ENCODE measurements at places on chromosomes 3 and 15.

- peak; percentile 72 for DNase-seq
These were observed 27.1 kb upstream of the SKIL start for GRCh38 chr3:170330366-170330765.

DNA sequence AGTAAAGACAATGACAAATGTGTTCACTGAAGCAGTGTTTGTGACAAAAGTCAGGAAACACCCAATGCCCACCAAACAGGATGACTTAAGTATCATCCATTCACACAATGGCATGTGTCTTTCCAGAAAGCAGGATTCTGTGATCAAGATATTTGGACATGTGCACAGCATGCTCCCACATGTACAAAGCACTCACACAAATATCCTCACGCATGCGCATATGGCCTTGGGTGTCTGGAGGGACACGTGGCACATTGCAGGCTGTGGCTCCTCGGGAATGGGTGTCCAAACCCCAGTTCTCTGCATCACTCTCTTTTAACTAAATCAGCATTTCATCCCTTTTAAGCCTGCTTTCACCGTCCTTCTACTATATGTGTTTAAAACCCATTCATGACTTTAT, 130.5 kb downstream of the KLF13 start:
- no peak for DNase-seq

- DNase-seq = no peak
These were observed 51.8 kb downstream of the RGMA start for GRCh38 chr15:93036951-93037819.

DNA sequence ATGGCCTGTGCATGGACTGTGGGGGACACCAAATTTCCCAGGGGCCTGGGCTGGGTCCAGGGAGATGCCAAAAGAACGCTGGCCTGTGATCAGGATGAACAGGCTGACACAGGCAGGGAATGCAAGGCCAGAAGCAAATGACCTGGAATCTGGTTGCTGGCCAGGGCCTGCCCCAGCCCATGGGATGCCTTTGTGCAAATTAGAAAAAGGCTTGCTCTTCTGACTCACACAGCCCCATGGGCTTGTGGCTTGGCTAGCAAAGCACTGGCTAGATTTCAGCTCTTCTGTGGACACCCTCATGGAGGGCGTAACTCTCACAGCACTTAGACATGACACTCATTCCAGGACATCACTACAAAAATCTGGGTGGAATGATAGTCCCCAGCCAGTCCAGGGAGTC, 356.0 kb downstream of the SHQ1 start:
- peak; percentile 82 for DNase-seq

GRCh38 chr3:154142608-154143007, 21.4 kb downstream of the ARHGEF26 start:
- DNase-seq = no peak

DNA sequence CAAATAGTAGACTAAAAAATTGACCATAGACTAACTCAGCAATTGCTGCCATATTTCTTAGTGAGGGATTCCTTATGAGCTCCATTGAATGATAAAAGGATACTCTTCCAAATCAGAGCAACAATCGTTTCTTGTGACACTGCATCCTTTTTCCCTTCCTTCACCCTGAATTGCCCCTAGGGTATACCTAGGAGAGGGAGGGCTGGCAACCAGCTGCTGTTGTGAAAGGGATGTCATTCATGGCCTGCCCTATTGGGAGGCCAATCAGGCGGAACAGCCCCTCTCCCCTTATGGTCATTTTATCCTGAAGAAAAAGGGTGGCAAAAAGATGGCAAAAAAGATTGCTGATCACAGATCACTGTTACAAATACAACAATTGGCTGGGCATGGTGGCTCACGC, 26.3 kb downstream of the B3GNT5 start:
- no peak for DNase-seq
